Hindlimb muscle (tissue), 1 donor: ENCODE measurements at places on chromosomes 5 and 9. TPM values are rescaled to one million over a fixed set of nuclear protein-coding genes. Genes with fewer than 3 reads are reported as not detected.

GRCh38 chr9:115941561-115942315, 211.9 kb upstream of the PAPPA start:
- DNase-seq = no peak

Gene GLDC
- 1.3 TPM for polyA plus RNA-seq

- no peak for DNase-seq
Measured at GRCh38 chr5:123701511-123702200, 189.7 kb downstream of the CSNK1G3 start.

GRCh38 chr5:6188976-6189375, 189.4 kb downstream of the MED10 start:
- no peak for DNase-seq

DNA sequence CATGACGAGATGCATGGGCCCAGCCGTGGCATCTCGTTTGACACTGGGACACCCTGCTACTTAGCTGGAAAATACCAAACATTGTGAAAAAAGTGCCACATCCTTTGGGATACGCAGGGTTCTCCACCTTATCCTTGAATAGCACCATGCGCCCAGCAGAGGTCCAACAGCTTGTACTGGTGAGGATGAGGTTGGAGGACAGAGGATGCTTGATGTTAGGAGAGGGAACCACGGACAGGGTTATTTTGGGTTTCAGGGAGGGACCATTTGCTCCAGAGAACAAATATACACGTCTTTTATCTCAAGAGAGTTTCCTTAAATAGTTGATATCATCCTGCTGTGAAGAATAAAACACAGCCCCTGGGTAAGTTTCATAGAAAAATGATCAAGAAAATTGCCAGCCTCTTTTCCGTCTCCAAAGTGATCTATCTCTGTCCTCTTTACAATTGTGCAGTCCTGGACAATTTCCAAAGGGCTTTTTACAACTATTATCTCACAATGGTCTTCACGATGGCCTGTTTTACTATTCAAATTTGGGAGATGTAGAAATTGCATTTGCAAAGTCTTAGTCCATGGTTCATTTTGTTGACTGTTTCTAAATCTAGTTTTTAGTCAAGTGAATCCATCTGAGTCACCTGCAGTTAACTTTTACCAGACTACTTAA, 19.9 kb upstream of the FRRS1L start:
- no peak for DNase-seq

Gene DAB2IP
- polyA plus RNA-seq = 48.6 TPM

- no peak for DNase-seq
Measured at GRCh38 chr9:1890816-1891215, 124.3 kb upstream of the SMARCA2 start.

DNA sequence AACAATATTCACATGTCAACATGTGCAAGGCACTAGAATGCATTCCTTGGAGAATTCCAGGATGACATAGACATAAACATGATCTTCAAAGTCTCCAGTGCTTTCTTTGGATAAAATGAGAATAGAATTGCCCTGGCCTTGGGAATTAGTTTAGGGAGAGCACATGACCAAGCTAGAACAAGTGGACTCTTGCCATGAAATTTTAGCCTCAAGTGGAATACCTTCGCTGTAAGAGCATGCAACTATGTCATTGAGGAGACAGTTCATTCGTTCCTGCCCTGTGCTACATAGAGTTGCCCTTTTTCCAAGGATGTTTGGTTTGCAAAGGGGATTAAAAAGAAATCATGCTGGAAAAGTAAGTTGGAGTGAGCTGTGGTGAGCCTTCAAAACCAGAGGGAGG, 42.7 kb downstream of the ZFAND5 start:
- no peak for DNase-seq

Gene C5
- 6.0 TPM for polyA plus RNA-seq

Gene FSD1L
- polyA plus RNA-seq = 18.1 TPM

Gene PCDHB4
- polyA plus RNA-seq = 3.1 TPM

DNA sequence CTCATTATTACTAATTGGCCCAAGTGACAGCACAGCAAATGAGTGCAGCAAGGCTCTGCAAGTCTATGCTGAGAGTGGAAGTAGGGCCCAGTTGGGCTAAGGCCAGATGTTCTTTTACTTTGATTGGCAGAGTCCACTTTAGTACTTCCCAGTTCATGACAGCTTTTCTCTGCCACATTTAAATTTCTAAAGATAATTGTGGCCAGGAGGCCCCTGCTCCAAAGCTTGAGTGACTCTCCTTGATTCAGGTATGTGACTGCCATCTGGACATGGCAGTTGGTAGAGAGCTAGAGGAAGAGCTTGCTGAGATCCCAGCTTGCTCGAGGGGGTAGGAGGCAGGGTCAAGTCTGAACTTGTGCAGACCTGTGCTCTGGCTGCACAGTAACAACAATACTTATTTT, 154.1 kb downstream of the CARTPT start:
- no peak for DNase-seq

Gene AK1
- 1,359 TPM for polyA plus RNA-seq

Gene SLC46A2
- polyA plus RNA-seq = 0.18 TPM

DNA sequence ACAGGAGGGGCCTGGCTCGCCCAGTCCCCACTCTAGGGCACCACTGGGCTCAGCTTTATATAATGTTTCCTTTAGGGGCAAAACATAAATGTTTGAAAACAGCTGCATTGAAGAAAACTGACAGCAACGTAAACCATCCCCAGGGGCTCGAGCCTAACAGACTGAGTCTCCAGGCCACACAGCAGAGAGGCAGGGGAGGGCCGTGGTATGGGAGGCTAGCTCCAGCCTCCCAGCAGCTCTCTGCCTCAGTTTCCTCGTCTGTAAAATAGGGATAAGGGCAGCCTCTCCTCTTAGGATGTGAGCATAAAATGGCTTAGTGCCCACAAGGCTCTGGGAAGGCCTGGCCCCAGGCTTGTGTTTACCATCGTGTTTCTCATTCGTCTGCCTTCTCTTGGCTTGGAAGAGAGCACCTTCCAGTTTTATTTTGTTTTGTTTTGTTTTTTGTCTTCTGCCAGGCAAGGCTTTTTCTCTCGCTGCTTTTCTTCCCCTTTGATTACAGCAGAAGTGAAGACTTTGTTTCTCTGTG, 2.7 kb downstream of the ANKRD33B start:
- DNase-seq = no peak

DNA sequence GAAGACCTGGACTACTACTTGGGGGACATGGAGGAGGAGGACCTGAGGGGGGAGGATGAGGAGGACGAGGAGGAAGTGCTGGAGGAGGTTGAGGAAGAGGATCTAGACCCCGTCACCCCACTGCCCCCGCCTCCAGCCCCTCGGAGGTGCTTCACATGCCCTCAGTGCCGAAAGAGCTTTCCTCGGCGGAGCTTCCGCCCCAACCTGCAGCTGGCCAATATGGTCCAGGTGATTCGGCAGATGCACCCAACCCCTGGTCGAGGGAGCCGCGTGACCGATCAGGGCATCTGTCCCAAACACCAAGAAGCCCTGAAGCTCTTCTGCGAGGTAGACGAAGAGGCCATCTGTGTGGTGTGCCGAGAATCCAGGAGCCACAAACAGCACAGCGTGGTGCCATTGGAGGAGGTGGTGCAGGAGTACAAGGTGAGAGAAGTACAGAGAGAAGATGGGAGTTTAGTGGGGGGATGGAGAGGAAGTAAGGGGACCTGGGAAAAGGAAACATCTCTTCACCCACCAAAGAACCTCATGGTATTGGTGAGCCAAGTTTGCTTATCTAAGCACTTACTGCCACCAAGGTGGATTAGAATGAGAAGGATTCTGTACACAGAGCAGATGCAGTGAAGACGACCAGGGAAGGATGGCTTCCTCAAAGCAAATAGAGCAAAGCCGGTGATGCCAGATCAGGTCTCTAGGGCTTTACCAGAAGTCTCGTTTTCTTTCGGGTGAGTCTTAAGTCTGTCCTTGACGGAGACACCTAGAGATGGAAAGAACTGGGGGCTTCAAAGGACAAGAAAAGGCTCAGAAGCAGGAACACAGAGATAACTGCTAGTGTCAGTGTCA, 1.5 kb downstream of the TRIM41 start:
- DNase-seq = no peak

DNA sequence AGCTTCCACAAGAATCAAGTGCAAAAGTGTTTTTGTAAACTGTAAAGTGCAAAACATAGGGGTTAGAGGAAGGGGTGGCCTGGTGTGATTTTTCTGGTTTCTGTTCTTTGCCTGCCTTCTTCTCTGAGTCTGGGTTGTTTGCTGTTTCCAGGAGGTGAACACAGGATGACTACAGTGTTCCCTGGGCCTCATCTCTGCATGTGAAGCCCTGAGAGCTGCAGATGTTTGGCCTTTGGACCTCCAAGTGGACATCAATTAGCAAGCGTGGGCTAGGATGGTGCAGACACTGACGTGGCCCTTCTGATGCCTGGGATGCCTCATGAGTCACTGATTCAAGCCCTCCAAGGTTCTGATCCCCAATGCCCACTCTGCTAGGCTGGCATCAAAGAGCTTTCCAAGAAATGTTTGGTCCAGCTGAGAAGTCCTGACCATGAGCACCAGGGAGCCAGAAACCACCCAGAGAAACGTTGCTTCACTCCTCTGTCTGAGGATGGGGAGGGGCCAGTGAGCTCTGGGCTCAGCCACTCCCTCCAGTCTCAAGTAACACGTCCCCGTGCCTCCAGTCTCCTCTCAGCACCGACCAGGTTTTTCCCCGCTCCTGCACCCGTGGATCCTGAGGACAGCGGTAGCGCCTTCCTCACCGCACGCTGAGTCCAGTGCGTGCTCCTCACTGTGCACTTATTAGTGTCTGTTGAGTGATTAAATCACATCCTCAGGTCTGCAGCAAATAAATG, 7.6 kb downstream of the IL9 start:
- no peak for DNase-seq

GRCh38 chr9:127126971-127127370, 4.5 kb upstream of the ANGPTL2 start:
- no peak for DNase-seq

DNA sequence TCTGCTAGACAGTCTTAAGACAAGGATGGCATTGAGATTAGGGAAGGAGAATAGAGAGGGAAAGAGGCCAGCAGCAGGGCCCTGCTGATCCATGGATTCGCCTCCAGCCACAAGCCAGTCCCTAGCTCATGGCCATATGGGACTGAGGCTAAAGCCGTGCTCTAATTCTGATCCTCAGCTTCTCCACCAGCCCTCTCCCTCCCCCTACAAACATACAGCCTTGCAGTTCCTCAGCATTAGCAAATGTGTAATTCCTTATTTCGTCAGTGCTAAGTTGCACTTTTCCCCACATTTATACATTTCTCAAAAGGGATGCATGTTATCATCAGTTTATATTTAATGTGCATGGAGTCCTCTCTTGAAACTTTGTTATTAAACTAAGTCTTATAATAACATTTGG, 34.8 kb downstream of the ZNF462 start:
- no peak for DNase-seq

DNA sequence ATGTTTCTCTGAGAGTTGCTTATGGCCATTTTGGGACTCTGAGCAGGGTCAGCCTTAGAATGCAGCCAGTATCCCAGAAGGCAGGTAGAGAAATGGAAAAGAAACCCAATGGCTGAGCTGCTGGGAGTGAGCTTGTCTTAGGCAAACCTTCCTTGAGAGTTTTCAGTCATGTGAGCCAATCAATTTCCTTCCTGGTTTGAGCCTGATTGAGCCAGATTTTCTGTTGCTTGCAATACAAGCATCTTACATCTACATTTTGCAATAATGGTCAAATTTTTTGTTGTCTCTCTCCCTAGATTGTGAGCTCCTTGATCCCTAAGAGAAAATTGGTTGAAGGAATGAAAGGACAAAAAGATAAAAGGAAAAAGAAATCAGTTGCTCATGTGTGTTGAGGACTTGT, 155.3 kb downstream of the SNX18 start:
- no peak for DNase-seq

DNA sequence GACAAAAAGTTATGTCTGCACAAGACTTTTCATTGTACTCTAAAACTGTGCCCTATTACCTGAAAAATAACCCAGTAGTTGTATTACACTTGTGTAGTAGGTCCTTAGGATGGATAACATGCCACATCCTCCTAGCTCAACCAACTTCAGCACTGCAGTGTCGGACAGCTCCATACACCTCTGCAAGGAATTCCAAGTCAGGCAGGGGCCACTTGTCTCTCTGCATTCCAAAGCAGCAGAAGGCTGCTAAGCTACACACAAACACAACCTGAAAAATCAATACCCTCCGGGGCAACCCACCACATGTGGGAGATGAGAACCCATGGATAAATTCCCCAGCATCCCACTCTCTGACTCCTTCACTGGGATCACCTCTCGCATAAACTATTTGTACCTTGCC, 50.2 kb downstream of the MED10 start:
- peak; percentile 5 for DNase-seq

DNA sequence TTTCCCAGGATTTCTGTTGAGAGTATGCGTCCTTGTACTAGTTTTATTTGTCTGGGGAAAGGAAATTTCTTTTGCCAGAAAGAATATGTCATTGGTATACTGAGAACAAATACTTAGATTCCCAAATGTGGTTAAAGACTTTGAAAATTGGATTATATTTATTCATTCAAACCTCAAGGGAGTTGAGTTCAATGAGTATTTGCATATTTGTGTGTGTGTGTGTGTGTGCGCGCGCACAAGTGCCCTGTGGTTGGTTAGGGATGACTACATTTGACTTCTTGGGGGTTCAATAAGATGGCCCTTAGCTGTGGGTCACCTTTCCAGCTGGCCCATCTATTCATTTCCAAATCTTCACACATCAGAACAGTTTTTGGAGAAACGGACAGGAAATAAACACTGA, 4.9 kb downstream of the RXFP3 start:
- DNase-seq = no peak

GRCh38 chr5:15440434-15440833, 59.5 kb upstream of the FBXL7 start:
- no peak for DNase-seq

Gene WDR38
- 0.15 TPM for polyA plus RNA-seq

DNA sequence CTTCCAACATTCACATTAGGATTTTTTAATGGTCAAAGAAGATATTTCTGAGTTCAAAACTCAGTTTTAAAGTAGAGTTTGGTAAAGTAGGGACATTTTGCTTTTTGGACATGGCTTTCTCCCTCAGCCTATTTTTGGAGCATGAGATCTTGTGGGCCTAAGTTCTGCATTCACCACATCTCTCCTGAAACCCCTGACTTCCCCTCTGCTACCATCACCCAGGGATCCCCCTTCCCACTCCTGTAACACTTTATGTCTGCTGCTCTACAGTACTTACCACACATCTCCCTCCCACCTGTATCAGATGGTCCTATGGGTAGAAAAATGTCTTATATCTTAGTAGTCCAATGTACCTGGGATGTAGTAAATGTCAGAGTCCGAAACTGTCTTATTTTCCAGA, 48.2 kb upstream of the JAK2 start:
- DNase-seq = no peak

GRCh38 chr5:98698359-98698758, 75.1 kb upstream of the RGMB start:
- DNase-seq = no peak

DNA sequence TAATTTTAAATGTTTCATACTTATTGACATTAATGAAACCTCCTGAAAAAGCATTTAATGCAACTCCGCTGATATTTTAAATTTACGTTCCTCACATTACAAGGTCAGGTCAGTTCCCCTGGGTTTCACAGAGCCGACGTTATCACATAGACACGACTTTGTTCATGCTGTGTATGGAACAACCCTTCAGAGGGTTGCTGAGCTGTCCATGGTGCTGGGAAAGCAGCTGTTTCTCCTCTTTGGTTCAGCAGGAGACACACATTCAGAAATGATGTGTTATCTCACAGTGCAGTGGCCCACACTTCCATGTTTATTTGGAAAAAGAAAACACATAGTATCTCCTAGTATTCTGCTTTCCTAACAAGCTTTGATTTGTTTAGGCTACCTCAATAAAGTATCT, 53.5 kb downstream of the PPP2R2B start:
- peak; percentile 33 for DNase-seq
